ENCODE measurements at places on chromosomes 3 and 15.

- no peak for DNase-seq
Measured at GRCh38 chr3:18546632-18547031, 121.5 kb upstream of the SATB1 start.

GRCh38 chr3:100257586-100257985 is 3.2 kb upstream of the TBC1D23 start:
- DNase-seq: no peak

GRCh38 chr3:101954936-101955335 is 105.6 kb downstream of the NFKBIZ start:
- no peak for DNase-seq

DNA sequence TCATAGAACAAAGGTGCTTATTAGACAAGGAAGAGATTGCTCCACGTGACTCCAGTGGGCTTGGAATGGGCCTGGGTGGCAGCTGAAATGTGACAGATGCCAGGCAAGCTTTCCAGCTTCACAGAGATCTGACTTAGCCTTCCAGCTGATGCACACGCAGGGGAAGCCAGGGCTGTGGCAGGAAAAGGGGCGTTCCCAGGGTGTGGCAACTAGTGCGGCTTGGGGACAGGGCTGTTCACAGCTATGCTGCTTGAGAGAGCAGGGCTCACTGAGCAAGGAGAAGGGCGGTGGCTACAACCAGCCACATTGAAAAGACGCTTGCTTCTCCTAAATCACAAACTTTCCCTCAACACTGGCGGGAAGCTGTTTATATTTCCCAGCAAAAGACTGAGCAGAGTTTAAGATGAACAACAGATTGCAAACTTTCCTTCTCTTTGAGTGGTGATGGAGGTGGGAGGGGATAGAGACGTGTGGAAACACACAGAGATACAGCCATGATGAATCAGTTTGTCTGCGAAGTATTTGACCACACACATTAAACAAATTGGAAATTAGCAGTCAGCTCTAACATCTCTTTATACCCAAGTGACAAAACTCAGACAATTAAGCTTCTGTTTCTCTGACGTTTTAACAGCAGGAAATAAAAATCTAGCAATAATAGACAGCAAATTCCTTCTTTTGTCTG is 127.5 kb downstream of the BDH1 start:
- DNase-seq: no peak

- no peak for DNase-seq
Measured at GRCh38 chr3:190088890-190089289, 31.8 kb downstream of the P3H2 start.

- DNase-seq: no peak
Measured at GRCh38 chr3:140630866-140631265, 47.0 kb upstream of the TRIM42 start.

GRCh38 chr3:129738172-129738571 is 131.7 kb upstream of the PLXND1 start:
- no peak for DNase-seq

DNA sequence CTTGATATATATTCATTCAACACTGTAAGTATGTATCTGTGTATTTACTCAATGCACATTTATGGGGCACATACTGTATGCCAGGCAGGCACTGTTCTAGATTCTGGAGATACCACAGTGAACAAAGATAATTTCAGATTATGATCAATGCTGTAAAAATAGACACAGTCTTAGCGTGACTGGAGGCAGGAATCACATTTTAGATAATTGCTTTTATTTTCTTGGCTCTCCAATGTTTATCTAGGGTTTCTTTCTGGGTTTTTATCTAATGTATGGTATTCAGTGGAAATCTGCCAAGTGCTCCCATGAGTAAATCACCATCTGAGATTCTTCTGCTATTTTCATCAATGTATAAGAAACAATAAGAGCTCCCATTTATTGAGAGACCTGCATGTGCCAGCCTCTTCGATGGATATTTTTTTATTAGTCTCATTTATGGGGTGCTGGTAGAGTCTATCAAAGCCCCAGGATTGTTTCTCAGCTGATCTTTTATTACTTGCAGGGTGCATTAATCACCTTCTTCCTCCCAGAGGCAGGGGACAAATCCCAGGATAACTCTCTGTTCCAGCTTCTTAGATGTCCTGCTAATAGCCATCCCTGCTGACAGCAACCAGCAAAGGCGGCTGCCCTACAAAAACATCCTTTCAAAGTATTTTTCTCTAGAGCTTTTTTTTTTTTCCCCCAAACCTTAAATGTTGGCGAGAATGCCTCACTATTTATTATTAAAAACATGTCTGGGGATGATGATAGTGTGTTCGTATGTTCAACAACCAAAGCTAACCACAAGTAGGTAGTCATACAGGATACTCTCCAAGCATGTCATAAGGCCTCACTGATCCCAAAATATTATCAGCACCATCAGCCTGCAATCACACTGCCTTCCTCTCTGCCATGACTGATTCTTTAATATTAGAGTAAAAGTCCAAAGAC is 331.0 kb upstream of the RASGRP1 start:
- no peak for DNase-seq

GRCh38 chr3:72306800-72307341 is 521.9 kb upstream of the PROK2 start:
- DNase-seq: no peak

- no peak for DNase-seq
Measured at GRCh38 chr3:144242747-144243146, 271.1 kb downstream of the DIPK2A start.

- no peak for DNase-seq
Measured at GRCh38 chr3:140655678-140656077, 22.2 kb upstream of the TRIM42 start.

GRCh38 chr3:15903759-15904720 is 106.3 kb upstream of the ANKRD28 start:
- DNase-seq: no peak
